Fibroblast of gingiva (primary cell): ENCODE measurements at places on chromosomes 6 and 20.
A peak's percentile ranks its signal among the peaks of the same experiment; 100 is the strongest.

GRCh38 chr20:10696650-10697049 lies 22.9 kb upstream of the JAG1 start:
- DNase-seq, result no peak

GRCh38 chr20:42130810-42131596 lies 512.8 kb upstream of the CHD6 start:
- DNase-seq, result no peak

GRCh38 chr6:43496370-43497128 lies 13.6 kb downstream of the LRRC73 start:
- DNase-seq, result peak; percentile 35

- DNase-seq, result peak; percentile 95
Observed at GRCh38 chr6:10747251-10747972, at the start of gene TMEM14B. TSS of gene TMEM14B (plus strand) at chr6:10747805. CDS start at chr6:10749246, 1,441 bp downstream.

- DNase-seq, result no peak
Observed at GRCh38 chr6:168280899-168281245, 38.7 kb downstream of the DACT2 start.

DNA sequence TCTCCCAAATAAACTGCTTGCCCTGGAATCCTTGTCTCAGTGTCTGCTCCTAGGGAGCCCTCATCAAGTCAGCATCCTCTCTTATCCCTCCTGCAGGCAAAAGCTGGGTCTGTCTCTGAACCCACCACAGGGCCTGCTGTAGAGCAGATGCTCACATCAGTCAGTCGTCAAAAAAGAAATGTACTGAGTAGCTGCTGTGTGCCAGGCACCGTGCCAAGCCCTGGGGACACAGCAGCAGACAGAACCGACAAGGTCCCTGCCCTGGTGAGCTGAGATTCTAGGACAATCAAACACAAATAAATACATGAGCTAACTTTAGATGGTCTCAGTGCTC lies 68.5 kb downstream of the EYA2 start:
- DNase-seq, result no peak

- DNase-seq, result no peak
Observed at GRCh38 chr6:28737750-28738395, 185.9 kb downstream of the TRIM27 start.

DNA sequence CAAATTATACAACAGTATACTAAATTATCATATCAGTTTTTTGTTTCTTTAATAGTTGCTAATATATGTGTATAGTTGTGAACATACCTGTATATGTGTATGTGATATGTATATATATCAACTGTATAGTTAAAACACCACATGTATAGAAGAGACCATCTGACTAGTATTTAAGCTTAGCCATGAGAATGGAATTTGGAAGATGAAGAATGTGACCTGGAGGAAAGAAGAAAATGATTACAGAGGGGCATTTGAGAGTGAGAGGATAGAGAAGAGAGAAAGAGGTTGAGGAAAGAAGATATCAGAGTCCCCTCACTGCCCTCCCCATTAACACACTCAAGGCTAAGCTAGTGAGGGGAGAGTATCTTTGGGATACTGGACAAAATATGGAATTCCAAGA lies 335.9 kb downstream of the BCKDHB start:
- DNase-seq, result no peak

DNA sequence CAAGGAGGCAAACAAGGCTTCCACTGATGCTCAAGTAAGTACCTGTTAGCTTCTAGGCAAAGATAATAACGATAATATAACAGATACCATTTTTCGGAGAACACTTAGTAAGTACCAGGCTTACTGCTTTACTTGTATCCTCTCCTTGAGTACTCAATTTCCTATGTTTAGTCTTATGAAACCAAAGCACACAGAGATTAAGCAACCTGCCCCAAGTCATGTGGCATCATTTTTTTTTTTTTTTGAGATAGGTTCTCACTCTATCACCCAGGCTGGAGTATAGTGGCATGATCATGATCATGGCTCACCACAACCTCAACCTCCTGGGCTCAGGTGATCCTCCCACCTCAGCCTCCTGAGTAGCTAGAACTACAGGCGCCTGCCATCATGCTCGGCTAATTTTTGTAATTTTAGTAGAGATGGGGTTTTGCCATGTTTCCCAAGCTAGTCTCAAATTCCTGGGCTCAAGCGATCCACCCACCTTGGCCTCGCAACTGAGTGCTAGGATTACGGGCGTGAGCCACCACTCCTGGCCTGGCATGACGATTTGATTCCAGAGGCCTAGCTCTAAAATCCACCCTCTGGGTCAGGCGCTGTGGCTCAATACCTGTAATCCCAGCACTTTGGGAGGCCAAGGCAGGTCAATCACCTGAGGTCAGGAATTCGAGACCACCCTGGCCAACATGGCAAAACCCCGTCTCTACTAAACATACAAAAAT lies 14.0 kb downstream of the SPAG4 start:
- DNase-seq, result peak; percentile 50

DNA sequence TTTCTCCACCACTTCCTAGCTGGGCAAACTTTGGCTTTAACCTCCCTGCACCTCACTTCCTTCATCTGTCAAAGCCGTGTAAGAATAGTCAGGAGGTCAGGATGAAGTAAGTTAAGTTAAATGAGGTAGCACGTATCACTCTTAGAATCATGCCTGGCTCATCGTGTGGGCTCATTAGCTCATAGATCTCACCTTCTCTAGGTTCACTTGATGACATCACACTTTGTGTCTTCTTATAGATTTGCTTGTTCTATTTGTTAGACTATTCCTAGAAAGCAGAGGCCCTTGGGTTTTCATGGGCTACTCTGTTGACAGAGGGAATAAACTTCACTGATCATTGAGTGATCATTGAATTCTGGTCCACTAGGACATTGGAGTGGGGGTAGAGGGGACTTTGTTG lies 12.2 kb upstream of the NCOA5 start:
- no peak for DNase-seq

DNA sequence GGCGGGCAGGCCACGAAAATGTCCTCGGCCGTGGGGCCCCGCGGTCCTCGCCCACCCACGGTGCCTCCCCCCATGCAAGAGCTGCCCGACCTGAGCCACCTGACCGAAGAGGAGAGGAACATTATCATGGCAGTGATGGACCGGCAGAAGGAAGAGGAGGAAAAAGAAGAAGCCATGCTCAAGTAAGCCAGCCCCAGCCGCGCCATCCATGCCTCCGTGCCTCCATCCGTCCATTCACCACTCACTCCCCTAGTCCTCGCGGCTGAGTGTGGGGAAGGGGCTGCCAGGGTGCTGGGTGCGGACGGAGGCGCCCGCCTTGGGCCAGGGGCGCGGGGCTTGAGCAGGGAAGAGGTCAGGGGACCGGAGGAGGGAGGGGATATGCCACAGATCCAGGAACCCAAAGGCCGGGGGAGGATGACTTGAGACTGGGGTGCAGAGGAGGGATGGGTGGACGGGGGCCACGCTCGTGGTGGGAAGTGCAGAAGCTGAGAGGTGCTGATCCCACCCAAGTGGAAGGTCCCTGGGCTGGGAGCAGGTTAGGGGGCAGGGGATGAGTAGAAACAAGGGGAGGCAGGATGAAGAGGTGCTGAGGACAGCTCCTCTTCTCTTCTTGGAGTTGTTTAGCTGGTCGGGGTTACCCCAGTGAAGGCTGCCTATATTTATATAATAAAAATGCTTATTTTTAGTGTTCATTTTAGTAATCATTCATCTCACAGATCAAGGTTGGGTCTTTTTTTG lies 825 bp downstream of the RIMS1 start:
- DNase-seq, result no peak

DNA sequence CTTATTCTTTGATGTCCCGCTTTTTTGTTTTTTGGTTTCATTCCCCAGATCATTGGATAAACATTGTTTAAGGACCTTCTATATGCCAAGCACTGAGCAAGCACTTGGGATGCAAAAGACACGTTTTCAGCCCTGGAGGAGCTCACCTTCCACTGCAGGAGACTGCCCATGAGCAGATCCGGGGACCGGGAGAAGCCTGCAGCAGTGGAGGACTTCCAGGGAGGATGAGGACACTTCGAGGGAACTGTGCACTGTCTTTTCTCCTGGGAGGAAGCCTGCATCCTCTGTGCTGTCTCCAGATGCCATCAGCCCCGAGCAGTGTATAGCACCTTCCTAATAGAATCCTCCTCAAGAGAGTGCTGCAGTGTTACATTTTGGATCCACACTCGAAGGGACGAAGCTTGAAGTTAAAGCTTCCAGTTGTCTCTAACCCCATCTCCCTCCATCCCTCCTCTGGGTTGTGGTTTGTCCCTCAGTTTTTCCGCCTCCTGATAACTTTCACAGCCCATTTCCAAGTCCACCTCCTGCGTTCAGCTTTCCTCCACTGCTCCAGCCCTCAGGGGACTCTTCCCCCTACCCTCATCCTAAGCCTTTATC lies 5.8 kb upstream of the KCNG1 start:
- no peak for DNase-seq

DNA sequence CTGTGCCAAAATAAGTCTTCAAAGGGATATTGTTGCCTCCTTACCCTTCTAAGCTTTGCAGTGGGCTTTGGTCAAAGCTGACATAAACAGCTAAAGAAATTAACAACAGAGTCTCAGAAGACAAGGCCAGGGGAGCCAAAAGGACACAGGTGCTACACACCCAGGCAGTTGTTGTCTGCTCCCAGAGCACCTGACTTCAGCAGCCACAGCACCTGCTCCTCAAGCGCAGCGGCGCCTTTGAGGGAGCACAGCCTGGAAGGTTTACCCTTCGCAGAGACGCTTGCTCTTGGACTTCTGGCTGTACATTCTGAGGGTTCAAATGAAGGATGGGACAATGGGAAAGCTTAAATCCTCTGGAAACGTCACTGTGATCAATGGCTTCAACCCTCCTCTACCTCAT lies 16.6 kb downstream of the B4GALT5 start:
- no peak for DNase-seq

- DNase-seq, result no peak
Observed at GRCh38 chr20:62900692-62901584, 25.4 kb downstream of the DIDO1 start.

DNA sequence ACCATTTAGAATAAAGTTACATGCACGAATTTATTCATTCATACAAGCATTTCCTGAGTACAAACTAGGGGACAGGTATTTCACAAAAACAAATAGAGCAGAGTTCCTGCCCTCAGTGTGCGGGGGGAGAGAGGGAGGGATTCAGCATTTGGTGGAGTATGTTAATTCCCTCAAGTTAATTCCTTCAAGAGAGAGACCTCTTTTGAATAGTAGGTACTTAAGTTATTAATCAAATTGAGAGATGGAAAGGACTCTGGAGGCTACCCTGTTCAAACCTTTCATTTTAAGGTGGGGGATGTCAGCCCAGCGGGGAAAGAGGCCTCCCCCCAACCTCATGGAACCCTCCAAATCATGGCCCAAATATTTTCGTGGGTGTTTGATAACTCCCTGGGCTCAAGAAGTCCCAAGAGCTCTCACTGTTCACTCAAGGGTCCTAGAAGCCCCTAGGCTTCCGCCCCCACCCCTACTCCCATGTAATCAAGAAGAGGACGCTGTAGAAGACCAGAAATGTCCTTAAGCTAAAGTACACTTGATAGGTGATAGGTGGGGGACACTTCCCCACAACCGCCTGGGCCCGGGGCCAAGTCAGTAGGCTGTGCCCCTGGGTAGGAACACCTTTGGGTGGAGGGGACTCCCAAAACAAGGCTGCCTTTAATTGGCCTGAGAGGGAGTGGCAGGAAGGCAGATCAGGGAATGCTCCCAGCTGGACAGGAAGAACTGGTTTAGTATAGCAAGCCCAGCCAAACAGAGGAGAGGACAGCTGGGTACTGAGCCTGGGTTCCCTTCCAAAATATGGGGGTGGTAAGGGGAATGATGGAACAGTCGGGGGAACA lies 2.9 kb downstream of the SDC4 start:
- DNase-seq, result no peak

- DNase-seq, result no peak
Observed at GRCh38 chr20:39082622-39083398, 120.7 kb downstream of the DHX35 start.

DNA sequence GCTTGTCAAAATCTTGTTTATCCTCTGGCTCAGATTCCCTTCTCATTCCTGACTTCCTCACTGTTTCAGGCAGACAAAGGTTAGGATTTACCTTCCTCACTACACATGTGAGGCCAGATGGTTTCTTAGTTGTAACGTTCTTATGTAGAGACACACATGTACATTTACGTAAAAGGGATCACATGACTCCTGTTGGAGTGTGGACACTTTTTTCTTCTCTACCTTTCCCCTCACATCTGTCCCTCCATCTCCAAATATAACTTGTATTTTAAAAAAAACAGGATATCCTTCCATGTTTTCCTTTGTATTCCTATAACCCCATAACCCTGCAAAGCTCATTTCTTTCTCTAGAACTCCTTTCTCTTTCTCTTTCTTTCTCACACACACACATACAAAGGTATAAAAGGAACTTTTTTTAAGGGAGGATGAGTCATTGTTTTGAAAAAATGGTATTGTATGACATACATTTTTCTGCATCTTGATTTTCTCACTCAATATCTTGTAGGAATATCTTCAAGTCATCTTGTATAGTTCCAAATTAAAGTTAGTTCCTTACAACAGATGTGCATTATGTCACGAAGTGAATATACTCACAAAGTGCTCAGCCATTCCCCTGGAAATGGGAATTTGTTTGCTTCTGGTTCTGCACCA lies 78.2 kb upstream of the SULF2 start:
- DNase-seq, result no peak
